Stimulated activated CD4-positive, alpha-beta T cell treated with anti-CD3 and anti-CD28 coated beads, TNF-alpha, amount 100 ng/mL, for 1 hour (primary cell): ENCODE measurements at places on chromosomes 2 and 18.

- no peak for DNase-seq
These were observed 114.0 kb upstream of the SLC39A10 start for GRCh38 chr2:195543063-195543462.

GRCh38 chr2:120344976-120345581 lies 857 bp upstream of the INHBB start:
- no peak for DNase-seq

- DNase-seq, result no peak
These were observed 40.1 kb downstream of the KCMF1 start for GRCh38 chr2:85011098-85011497.

GRCh38 chr18:45155526-45155925 lies 459.8 kb upstream of the SLC14A2 start:
- no peak for DNase-seq

GRCh38 chr2:20615466-20616241 lies 35.2 kb downstream of the HS1BP3 start:
- DNase-seq, result no peak

DNA sequence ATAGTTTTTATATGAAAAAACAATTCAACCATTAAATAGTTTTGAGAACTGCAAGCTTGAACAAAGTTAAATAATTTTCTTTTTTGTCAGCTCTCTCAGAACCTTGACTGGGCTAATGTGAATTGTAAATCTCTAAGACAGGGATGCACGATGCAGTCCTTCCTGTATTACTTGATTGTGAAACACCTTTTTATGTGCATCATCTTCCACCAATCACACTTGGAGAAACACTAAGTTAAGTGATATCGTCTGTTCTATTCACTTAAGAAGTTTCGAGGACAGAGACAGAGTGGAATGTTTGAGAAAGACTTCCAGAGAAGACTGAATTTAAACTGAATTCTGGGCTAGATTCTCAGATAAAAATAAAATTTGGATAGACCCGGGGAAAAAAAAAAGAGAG lies 238.2 kb downstream of the MREG start:
- DNase-seq, result no peak

- DNase-seq, result no peak
These were observed 41.6 kb downstream of the CRACDL start for GRCh38 chr2:98894331-98895000.

DNA sequence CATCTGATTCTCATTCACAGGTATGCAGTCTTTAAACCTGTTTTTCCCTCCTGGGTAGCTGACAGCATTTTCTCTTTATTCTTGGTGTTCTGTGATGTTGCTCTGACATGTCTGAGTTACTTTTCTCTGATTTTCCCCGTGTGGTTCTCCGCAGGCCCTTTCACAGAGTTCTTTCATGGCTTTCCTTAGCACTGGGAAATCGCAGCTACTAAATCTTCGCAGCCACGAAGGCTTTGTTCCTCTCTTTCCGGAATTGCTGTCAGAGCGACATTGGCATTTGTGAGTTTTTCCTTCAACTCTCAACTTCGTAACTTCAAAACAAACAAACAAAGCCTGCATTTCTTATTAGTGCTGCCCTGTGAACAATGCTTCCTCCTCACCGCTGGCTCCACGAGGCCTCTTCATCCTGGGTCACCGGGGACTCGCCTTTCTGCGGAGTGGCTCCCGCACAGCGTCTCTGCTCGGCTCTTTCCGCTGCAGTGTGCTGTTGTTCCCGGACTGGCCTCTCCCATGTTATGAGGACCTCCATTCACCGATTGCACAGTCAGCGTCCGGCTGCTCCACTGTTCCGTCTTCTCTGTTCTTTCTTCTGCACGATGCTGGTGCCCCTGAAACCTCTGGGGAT lies 16.1 kb downstream of the COLEC11 start:
- no peak for DNase-seq

GRCh38 chr2:214801068-214801467 lies 8.4 kb downstream of the BARD1 start:
- DNase-seq, result no peak
